Substantia nigra (tissue), 51 donors: ENCODE measurements at places on chromosomes 2 and 18.

GRCh38 chr2:9539531-9539930 lies 16.1 kb downstream of the ADAM17 start:
- no peak for DNase-seq

DNA sequence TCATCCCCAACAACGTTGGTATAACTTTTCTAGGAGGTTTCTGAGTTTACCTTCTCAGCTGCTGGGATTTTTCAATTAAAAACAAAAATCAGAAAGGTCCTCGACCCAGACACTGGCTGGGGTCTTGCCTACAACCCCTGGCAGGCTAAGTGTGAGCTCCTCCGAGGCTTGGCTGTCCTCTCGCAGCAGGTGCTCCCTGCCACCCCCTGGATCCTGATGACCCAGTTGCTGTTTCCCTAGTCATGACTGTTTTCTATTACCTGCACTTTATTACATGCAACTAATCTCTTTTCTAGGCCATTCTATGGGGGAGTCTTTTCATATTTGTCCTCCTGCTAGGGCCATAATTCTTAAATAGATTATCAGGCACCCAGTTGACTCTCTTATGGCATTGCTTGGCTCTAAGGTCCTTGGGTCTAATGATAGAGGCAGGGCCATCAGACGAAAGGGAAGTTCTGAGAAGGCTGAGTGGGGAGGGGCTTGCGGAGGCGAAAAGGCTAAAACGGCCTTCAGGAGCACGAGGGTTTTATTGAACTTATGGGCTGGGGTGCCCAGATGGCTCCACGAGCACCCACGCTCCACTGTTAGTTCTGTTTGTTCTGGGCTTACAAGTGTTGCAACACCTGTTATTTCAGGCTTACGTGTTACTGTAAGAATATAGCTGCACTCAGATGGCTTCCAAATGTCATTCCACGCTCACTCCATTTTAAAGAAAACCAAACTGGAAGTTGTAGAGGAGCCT lies 166.0 kb downstream of the NCK2 start:
- no peak for DNase-seq

GRCh38 chr2:96914332-96914731 lies 44.5 kb upstream of the SEMA4C start:
- no peak for DNase-seq

DNA sequence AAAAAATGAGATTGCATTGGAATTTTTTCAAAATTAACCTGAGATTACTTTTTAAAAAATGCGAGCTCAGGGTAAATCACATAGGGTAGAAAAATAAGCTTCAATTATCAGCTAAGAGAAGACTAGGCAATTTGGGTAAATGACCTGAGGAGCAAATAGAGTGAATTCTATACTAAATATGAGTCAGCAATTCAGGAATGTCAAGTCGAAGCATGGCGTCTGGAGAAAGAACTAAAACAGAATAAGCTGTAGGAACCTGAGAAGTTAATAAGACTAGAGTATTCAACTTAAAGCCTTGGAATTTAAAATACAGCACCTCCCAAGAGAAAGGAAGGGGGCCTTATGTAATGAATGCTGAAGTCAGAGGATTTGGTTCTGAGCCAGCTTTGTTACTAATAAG lies 487.0 kb downstream of the SUCLG1 start:
- DNase-seq, result no peak

DNA sequence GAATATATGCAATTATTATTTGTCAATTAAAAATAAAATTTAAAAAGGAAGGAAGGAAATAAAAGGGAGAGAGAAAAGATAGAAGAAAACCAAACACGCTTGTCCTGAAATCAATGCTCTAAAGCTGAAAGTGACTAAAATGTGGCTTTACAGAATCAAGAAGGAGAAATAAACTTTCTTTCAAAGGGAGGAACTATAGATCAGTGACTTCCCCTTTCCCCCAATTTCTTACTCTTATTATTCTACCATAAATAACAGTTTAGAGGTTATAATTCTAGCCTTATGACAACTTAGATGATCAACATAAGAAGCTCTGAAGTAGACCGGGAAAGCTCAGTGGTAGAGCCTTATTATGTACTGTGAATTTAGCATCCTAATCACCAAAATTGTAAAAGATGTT lies 122.5 kb downstream of the ARHGAP15 start:
- DNase-seq, result no peak

- DNase-seq, result peak; percentile 7
These were observed 25.4 kb upstream of the TANK start for GRCh38 chr2:161134547-161135518.

- DNase-seq, result no peak
These were observed 53.1 kb downstream of the SLC39A10 start for GRCh38 chr2:195709901-195710806.

- no peak for DNase-seq
These were observed 204.0 kb downstream of the TGIF1 start for GRCh38 chr18:3653851-3654441.

DNA sequence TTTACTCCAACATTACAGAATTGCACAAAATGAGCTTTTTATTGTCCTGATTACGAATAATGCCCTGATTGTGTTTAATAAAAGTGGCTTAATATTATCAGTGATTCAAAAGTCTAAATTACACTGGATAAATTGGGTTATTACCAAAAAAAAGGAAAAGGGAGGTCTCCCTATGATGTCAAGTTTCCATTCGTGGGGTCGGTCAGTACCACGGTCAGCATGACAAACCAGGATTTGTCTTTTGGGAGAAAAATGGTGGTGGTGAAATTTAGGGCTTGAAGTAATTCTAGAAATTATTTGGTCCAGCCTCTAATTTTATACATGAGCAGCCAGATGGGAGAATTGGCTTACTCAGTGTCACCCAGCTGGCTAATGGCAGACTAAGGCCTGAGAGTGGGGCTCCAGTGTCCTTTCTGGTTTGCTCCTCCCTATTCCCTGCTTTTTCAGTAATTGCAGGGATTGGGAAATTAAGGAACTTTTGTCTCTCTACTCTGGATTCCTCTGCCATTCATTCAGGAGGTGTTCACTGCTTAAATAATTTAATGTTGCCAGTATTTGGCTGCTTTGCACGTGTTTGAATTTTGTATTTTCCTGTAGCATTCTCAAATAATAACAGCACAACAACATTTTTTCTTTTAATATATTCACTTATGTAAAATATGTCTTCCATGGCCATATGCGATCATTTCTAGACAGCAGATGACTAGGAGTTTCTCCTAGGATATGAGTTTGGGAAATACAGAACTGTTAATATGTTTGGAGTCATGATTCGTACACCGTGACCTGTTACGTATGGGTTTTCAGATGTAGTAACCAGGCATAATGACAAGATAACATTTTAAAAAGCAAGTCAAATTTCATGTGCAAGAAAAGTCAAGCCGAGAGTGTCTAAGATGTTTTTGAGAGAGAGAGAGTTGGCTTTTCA lies 128.9 kb upstream of the NOSTRIN start:
- DNase-seq, result no peak

- DNase-seq, result no peak
These were observed 60.3 kb upstream of the TTC21B start for GRCh38 chr2:166013878-166014277.

DNA sequence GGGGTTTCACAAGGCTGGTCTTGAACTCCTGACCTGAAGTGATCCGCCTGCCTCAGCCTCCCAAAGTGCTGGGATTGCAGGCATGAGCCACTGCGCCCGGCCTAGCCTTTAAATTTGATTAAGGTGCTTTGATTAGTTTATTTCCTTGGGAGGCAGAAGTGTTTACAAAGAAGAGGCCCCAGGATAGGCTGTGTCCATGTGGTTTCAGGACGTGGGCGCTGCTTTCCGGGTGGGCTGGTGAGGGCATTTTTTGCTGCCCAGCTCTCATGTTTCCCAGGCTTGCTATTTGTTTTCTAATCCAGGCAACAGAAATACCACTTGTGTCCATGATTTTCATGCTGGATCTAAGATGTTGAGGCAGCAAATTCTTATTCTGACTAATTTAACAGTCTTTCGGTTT lies 124.2 kb downstream of the SH3RF3 start:
- no peak for DNase-seq

DNA sequence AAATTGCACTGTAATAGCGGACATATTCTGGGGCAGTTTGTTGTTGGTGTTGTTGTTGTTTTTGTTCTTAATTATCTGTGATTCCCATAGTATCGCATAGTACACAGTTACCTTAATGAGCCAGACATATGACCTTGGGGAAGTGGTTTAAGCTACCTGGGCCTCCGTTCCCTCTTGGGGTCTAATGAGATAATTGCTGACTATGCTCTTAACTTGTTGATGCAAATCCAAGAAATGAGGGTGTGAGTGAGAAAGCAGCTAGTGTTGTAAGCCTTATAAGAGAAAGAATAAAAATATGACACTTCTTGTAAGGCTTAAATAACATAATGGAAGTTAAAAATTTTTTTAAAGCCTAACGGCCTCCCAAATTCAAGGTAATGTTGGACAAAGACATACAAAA lies 7.1 kb downstream of the NMI start:
- no peak for DNase-seq

GRCh38 chr2:42848726-42849290 lies 56.4 kb upstream of the HAAO start:
- no peak for DNase-seq

- DNase-seq, result no peak
These were observed 209.5 kb downstream of the LPIN1 start for GRCh38 chr2:11955884-11956291.

- no peak for DNase-seq
These were observed 707 bp downstream of the KRCC1 start for GRCh38 chr2:88054782-88055370.

DNA sequence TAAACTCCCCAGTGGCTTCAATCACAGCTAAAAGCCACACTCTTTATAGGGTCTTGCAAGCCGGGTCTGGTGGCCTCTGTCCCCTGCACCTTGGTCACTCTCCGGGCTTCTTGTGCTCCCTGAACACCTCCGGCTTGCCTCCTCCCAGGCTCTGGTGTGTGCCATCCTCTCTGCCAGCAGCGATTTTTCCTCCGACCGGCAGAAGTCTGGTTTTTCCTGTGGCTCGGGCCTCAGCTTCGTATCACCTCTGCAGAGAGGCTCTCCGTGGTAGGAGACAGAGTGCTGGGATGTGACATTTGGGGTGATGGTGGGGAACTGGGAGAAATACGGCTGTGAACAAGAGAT lies 58.8 kb upstream of the HPCAL1 start:
- DNase-seq, result no peak

DNA sequence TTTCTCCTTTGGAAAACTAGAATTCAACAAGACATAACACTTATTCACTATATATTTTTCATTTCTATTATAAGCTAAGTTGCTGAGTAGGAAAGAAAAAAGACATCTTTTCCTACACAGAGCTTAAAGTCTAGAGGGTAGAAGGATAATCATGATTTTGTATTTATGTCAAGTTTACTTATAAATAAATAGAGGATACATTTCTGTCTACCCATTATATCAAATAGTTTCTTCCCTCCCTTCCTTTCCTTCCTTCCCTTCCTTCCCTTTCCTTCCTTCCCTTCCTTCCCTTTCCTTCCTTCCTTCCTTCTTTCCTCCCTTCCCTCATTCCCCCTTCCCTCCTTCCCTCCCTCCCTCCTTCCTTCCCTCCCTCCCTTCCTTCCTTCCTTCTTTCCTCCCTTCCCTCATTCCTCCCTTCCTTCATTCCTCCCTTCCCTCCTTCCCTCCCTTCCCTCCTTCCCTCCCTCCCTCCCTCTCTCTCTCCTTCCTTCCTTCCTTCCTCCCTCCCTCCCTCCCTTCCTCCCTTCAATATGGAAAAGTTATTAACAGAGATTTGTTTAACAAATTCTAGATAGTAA lies 308.4 kb upstream of the COL3A1 start:
- no peak for DNase-seq

DNA sequence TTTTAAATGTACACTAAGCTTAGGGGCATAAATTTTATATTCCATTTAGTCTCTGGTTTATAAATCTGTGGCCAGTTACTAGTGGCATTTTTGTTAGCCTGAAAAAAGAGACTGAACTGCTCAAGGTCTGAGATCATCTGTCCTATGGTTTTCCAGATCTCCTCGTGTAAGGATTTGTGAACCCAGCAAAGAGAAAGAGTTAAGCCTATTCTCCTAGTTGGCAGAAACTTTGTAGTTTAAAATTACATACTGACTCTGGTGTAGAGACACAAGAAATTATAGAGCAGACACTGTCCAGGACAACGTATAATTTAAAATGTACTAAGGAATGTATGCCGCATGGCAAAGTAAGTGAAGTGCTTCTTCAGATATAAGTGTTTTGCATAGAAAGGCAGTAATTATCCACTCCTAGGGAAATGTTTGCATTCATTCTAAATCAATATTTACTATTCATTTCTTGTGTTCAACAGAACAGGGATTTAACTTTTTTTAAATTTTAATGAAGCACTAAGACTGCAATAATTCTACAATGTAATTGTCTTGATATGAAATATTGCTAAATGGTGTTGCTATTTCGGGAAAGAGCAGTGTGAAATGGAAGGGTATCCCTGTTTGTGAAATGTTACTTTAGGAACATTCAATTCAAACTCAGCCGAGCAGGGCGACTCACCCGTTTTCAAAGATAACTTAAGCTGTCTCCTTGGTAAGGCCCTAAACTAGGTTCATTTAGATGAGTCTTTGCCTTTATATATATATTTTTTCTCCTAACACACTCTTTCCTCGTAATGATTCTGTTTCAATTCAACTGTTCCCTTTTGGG lies 508.4 kb upstream of the ZEB2 start:
- no peak for DNase-seq

- DNase-seq, result no peak
These were observed 310.8 kb downstream of the ETAA1 start for GRCh38 chr2:67707896-67708295.

DNA sequence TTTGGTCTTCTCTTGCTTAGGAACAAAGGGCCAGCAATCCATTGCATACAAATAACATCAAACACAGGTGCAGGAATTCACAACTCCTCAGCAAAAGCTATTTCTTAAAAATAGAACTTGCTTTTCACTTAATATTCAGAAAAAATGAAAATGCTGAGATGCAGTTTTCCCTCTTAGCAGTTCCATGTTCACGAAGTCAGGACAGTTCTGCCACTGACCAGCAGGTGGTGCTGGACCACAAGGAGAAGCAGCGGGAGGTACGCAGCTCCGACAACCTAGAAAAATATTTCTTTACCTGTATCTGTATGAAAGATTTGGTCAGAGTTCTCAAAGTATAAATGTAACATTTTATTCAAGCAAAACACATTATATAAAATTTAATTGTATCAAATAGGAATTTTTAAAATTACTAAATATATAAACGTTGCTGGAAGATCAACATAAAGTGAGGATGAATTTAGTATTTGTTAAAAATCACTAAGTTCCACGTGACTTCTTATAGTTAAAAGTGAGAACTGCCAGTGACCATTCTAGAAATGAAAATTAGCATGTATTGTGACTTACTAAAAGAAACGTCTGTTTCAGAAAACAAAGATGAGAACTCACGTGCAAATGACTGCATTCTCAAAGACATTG lies 48.8 kb downstream of the ADNP2 start:
- DNase-seq, result peak; percentile 74

GRCh38 chr2:102806250-102806837 lies 44.5 kb downstream of the TMEM182 start:
- DNase-seq, result peak; percentile 1

DNA sequence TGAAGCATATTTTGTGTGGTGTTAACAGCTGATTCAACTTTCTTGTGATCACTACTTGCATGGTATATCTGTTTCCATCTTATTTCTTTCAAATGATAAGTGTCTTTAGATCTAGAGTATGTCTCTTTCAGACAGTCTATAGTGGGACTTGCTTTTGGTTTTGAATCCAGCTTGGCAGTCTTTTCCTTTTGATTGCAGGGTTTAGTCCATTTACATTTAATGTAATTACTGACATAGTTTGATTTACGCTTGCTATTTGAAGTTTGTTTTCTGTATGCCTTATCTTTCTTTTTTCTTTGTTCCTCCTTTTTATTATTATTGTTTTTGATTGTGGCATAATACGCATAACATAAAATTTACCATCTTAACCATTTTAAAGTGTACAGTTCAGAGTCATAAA lies 9.2 kb upstream of the RALBP1 start:
- DNase-seq, result no peak
